ENCODE measurements at places on chromosomes 6 and 20.

DNA sequence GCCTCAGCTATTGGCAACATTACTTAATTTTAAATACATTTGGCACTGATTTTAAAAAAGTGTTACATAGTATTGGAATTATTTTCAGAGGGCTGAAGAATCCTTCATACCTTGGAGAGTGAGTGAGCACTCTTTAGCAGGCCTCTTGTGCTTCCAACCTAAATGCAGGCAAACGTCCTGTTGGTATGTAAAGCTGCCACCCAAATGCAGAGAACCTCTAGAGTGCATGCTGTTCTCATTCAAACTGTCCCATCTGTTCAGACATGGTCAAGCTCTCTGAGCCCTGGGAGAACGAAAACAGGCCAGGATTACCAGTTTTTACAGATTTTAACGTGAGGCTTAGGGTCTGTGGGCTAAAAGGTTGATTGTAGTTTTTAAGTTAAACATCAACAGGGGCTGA is 378.0 kb upstream of the FLRT3 start:
- no peak for DNase-seq

DNA sequence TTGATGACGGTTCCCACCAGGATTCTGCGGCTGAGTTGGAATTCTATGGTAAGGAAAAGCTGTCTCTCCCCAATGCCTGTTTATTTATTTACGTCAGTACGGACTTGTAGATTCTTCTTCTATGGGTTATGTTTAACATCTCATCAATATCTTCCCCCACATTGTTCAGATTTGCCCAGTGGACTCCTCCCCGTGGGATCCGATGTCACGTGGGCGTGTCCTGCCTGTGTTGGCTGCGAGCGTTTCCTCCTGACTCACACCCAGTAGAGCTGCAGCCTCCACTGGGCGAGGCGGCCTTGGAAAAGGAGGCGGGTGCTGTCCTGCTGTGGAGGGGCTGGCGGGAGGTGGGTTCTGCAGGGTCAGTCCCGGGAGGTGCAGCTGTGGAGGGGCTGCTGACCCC is 46.8 kb upstream of the SLCO4A1 start:
- DNase-seq: peak; percentile 74

DNA sequence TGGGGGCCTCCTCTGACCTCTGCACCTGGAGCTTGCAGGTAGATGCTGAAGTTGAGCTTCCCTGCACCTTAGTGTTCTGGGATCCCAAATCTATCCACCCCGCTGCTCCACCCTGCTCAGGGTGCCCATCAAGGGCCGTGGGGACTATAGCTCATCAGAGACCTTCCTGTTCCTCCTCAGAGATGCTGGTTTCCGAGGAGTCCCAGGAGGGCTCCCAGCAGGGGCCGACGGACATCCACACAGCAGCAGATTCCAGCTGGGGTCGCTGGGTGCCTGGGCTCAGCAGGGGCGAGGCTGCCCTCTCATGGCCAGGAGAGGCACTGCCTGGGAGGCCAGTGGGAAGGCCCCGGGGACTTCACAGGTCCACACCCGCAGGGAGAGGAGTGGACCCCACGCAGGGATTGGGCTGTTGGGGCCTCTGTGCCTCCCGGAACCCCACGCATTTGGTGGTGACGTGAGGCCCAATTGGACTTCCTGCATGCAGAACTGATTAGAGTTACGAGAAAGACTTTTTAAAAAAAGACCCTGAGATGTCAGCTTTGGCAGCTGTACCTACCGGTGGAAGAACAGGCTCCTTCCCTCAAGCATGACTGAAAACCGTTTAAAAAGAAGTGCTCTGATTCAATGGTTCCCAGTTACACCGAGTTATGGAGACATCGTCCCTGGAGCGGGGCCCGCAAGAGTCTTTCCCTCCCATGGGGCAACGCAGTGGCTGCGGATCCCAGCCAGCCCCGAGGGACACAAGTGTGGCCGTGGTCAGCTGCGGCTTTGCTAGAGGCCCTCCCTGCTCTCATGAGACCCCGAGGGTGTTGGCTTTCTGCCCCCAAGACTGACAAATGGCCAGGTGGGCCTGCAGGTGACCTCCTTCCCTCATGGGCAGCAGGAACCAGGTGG is 25.3 kb upstream of the SLCO4A1 start:
- DNase-seq: peak; percentile 91

GRCh38 chr6:3490625-3490980 is 33.8 kb upstream of the SLC22A23 start:
- no peak for DNase-seq

GRCh38 chr20:38617011-38617829 is 15.6 kb downstream of the ARHGAP40 start:
- no peak for DNase-seq

GRCh38 chr6:11656491-11656890 is 118.9 kb downstream of the TMEM170B start:
- DNase-seq: no peak

DNA sequence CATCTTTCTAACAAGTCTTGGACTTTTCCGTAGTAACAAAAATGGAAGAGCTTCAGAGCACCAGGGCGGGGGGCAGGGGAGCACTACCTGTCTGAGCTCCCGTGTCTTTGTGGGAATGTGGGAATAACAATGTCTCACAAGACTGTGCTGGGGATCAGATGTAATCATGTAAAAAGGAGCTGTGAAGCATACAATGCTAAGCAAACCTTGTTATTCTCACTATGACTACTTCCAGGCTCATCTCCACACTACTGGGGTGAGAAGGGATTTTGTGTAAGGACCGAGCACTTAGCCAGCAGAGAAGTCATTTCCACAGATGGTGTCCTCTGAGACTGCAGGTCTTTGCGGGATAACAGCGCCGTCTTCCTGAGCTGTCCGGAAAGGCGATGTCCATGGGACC is 27.1 kb downstream of the PRR18 start:
- no peak for DNase-seq

GRCh38 chr20:23396950-23397627 is 24.2 kb downstream of the NAPB start:
- no peak for DNase-seq

DNA sequence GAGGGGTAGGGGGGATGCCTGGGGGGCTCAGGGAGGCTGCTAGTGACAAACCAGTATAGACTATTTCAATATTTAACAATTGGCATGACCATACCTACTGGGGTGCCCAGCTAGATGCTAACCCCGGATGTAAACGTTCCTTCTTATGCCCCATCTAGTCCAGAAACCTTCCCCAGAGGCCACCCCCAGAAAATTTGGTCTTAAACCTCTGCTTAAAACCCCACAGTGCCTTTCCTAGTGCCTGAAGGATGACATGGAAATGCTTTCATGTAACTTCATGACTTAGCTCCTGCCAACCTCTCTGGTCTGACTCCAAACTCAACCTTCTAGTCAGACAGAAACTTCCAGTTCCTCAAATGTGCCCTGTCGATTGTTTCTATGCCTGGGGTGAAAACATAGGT is 52.0 kb downstream of the JPH2 start:
- DNase-seq: no peak

DNA sequence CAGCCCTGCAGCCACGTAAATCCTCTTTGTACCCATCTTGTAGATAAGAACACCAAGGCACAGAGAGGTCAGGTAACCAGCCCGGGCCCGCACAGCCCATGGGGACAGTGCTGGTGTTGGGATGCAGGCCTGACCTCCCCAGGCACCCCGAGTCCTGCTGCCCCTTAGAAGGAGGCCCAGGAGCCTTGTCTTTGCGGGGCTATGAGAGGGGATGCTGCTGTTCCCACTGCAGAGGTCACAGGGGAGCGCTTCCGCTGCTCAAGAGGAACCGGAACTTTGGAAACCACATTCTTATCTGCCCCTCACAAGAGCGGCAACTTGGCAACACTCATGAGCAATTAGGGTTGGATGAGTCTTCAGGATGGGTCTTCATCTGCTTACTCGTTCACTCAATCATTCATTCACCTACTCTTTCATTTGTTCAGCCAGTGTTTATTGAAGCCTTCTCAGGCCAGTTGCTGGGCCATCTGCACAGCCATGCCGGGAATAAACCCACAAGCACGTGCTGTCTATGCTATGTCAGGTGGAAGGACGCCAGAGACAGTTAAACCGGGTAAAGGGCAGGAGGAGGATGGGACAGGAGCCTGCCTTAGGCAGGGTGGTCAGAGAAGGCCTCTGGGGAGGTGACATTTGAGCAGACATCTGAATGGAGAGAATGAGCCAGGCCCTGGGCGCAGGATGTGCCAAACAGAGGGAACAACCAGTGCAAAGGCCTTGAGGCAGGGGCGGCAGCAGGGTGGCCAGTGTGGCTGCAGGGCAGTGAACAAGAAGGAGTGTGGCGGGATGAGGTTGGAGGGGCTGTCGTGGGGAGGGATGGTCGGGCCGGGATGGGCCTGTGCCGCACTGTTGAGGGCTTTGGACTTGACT is 60.8 kb downstream of the RBM38 start:
- no peak for DNase-seq

- no peak for DNase-seq
These were observed 103.8 kb downstream of the PKHD1 start for GRCh38 chr6:51983564-51983963.

DNA sequence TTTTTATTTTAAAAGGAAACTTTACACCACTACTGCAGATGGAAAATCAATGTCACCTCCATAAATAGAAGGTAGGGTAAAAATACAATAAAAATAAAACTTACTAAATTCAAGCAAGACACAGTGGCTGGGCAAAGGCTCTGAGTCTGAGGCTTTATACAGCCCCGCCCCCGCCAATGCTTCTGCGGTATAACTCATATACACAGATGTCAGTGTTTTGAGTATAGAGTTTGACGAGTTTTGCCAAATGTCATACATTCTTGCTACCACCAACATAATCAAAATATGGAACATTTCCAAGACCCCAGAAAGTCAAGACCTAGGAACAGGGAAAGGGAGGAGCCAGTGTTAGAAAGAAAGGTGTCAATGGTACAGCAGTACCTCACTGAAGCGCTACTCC is 12.8 kb downstream of the NFATC2 start:
- DNase-seq: no peak

DNA sequence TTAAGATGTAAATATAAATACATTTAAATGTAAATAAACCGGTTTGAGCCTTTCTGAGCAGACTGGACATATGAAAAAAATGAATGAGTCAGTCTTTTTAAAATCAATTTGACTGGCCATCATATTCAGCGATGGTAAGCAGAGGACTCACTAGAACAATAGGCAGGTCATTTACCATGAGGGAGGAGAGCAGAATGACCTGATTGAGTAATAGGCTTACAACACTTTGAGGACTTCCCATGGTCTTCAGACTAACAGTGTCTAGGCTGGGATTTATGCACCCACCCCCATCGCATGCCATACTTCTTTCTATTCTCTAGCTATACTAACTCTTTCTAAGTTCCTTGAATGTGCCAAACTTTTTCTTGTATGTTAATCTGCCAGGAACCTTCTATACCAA is 241.9 kb upstream of the RAB32 start:
- no peak for DNase-seq

DNA sequence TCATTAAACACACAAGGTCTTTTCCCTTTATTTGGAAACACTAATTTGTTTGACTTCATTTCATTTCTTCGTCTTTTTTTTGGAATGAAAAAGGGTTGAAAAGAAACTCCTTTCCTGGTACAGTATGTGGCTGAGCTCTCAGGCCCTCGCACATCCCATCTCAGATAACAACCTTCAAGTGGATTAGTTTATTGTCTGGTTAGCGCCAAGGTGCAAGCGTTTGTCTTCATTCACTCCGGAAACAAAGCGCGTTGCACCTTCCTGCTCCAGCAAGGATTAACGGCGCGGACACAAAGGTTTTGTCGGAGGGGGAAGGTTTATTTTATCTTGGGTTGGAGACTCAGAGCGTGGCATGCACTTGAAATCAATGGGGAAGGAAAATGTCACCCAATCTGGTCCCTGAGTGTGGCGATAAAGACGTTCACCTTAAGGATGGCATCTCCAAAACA is 5.3 kb upstream of the NKX2-2 start:
- no peak for DNase-seq

GRCh38 chr6:125277838-125278237 is 23.9 kb downstream of the HDDC2 start:
- no peak for DNase-seq

- no peak for DNase-seq
These were observed 54.3 kb downstream of the SNAI1 start for GRCh38 chr20:50037123-50037522.

DNA sequence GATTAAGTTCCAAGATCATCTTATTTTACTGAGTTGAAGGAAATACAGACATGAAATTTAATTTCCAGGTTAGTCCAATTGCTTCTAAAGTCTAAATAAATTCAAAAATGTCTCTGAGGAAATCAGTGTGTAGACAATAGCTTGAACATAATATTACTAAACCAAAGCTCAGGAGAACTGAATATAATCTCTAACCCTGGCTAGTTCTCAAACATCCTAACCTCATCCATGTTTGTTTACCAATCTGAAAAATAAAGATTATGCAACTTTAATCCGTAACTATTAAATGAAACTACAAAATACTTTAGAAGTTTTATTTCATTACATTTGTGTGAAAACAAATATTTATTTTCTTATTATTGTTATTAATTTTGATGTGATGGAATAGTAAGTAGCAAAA is 387.2 kb downstream of the TBC1D32 start:
- DNase-seq: no peak

DNA sequence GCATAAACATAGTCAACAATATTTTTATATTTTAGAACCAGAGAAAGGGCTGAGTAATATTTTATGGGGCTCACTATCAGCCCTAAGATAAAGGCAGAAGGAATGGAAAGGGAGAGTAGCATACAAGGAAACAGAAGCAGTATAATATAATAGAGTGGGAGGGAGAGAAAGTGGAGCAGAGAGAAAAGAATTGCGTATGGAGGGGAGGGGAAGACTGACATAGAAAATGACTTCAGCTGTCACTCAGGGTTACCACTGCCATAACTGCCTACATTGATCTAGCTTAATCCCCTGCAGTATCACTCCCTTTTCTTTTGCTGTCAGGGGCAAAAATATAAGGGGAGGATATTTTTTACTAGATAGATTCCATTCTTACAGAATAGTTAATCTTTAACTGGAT is 1133.5 kb upstream of the MAP3K7 start:
- no peak for DNase-seq

GRCh38 chr20:64138276-64138815 is 25.9 kb upstream of the MYT1 start:
- DNase-seq: no peak

- DNase-seq: no peak
These were observed 676.5 kb downstream of the TENT5A start for GRCh38 chr6:81075974-81076373.
